CD4-positive, alpha-beta T cell treated with Interleukin-15 for 1 hour (primary cell): ENCODE measurements at places on chromosomes 13 and 19.

- DNase-seq, result no peak
These were observed 165.0 kb downstream of the DNAJC3 start for GRCh38 chr13:95841894-95842293.

DNA sequence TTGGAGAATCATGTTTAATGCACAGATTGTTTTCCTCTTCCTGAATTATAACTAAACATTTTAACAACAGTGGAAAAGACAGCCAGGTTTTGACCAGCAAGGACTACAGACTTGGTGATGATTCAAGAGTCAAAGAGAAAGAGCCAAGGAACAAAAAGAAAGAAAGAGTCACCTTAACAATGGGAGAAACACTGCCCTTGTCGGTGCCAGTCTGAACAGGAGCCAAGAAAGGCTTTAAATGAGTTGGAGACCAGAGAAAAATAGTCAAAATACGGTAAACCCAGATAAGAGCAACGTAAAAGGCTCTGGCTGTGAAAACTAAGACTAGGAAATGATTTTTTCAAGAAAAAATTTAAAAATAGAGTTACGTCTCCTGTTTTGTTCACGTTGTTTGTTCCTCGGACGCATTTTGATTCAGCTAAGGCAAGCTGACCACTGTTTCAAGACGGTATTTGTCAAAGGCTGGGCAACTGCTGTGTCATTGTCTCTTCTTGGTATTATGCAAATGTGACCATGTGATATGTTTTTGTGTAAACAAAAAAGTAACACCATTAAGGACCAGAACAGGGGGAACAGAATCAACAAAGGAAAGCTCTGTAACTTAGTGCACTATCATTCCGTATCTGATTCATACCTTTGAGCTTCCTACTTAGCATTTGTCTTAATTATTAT is 634.5 kb downstream of the LIG4 start:
- DNase-seq, result no peak

DNA sequence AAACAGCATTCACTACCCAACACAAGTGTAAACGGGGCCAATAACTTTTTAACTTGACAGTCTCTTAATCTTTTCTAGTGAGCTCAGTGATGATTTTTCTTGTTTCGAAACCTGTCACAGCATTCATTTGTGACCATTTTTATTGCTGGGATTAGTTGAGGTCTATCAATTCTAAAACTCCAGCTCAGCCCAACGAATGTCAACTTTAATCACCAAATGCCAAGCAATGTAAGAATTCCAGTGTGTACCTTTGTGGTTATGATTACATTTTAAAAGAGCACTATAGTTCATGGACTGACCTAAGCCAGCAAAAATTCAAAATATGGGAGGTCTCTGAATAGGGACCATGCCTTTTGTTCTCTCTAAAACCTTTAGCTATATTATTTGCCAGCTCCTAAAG is 694.3 kb upstream of the SGCG start:
- DNase-seq, result no peak

- no peak for DNase-seq
These were observed 95.1 kb downstream of the ATP11A start for GRCh38 chr13:112784811-112785482.

DNA sequence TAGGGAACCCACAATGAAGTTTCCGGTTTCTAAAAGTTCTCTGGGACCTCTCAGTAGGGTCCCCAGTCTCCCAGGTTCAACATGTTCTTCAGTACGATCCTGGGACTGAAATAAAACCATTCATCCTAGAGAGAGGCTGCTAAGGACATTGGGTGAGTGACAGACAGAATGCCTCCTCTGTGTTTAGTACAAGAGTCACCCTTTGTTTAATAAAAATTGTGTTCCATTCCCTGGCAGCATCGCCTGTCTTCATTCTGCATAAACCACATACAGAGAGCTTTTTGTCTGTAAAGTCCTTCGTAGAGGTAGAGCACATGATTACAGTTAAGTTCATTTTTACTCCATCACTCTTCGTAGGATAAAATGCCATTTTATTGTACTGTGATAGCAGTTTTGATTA is 95.3 kb upstream of the GPR12 start:
- DNase-seq, result no peak

GRCh38 chr19:17909003-17909732 is 23.6 kb upstream of the CCDC124 start:
- DNase-seq, result no peak

DNA sequence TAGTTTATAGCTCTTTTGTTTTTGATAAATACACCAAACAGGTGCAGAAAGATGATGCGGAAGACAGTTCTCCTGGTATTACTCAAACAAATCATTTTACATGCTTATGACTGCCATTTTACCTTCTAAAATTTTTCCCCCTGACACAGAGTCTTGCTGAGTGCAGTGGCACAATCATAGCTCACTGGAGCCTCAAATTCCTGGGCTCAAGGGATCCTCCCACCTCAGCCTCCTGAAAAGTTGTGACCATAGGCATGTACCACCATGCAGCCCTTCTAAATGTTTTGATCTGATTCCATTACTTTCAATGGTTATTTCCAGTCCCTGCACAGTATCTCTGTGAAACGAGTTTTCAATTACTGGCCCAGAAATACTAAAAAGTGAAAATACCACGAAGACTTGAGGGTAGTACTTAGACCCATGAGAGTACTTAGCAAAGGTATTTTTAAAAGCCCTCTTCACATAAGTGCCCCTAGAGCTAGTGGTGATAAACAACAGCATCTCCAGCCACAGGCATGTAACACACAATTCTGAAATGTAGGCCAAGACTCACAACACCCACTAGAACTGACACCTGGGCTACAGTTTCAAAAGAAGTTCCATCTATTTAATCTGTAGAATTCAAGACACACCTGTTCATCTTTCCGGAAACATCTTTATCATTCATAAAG is 11.3 kb downstream of the HSPH1 start:
- no peak for DNase-seq

DNA sequence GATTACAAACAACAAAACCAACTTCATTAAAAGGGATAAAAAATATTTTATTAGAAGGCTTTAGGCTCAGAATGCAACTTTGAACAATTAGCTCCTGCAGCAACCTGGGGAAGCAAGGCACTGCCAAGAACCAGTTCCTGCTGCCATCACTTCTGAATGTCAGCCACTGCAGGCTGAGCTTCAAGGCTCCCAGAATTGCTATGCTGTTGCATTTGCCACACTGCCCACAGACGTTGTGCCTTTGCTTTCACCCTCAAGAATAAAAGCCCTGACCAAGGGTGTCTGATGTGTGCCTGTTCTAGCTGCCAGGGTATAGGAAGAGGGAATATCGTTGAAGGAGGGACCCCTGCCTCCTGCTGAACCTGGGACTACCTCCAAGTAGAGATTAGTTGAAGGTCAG is 238.4 kb downstream of the ITGBL1 start:
- DNase-seq, result no peak

DNA sequence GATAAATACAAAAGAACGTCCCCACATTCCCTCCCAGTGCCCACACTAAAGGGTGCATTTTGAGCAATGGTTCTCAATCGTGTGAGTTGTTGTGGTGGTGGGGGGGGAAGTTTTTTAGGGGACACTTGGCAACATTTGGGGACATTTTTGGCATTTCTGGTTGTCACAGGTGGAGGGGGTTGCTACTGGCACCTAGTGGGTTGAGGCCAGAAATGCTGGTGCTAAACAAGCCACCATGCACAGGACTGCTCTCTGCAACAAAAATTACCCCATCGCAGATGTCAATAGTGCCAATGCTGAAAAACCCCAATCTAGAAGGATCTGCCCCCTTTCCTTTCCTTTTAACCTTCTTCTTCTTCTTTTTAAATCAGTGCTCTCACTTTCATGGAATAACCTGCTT is 453.3 kb downstream of the TSHZ3 start:
- DNase-seq, result no peak

DNA sequence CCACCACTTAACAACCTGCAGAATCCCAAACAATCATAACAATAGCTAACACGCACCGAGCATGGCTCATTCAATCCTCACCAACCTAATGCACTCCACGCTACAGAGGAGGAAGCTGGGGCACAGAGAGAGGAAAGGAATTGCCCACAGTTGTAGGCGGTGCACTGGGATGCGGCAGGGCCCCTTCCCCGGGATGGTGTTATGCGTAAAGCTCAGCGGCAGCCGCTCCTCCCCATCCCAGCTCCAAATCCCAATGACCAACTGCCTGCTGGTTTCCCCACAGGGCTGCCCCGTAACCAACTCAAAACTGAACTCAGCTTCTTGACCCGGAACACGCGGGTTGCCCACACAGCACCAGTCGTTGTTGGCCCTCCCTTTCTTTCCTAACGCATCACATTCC is 42.2 kb downstream of the SERP2 start:
- DNase-seq, result no peak

GRCh38 chr13:52615812-52616211 is 26.4 kb upstream of the HNRNPA1L2 start:
- no peak for DNase-seq

DNA sequence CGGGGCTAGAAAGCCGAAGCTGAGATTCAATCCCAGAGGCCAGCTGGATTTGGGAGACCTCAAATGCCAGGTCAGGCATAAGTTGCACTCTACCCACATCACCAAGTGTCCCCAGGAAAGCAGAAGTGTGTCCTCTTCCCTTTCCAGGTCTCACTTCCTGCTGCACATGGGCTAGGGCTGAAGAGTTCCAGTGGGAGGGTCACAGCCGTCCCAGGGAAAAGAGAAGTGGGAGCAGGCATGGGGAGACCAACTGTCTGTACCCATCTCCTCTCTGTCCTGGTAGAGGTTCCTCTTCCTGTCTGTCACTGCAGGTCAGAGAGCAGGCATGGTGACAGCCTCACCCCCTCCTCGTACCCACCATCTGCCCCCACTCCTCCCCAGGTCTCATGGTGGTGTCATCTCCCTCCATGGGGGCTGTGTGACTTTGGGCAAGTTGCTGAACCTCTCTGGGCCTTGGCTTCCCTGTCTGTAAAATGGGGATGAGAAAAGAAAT is 14.8 kb downstream of the AXL start:
- peak; percentile 59 for DNase-seq

DNA sequence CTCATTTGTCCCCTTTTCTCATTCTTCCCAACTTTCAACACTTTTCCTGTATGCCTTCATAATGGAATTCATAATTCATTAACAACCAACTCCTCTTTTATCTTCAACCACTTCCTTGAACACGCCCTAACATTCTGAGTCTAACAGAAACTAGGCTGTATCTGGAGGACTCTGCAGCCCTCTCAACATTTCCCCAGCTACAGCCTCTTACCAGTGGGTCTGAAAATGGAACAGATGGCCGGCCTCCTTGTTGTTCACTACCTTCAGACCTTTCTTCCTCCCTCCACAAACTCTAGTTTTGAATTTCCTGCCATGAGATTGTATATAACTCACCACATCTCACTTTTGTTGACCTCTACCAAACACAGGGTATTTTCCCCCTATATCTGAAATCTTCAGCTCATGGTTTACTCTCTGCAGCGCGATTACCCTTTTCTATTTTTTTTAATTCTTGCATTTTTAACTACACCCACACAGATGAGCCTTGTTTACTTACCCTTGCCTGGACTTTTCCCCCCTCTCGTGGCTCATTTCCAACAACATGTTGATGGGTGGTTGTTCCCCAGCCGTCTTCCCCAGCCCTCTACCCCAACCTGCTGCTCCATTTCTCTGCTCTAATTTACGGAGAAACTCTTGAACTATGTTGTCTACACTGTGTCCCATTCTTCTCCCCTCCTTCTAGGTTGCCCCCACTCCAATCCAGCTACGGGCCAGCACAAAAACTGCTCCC is 846 bp downstream of the ZNF790 start:
- no peak for DNase-seq

DNA sequence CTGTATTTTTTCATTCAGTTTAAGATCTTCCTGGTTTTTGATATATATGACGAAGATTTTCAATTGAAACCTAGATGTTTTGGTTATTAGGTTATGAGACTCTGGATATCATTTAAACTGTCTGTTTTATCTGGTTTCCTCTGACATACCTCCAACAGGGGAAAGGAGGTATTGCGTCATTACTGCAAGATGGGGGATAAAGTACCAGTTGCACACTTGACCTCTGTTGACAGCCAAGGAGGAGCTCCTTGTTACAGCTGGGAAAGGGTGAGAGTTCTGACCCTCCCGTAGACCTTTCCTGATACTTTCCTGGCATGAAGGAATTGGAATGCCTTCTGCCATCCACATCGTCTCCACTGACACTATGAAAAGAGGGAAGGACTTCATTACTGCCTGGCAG is 82.0 kb upstream of the SHISA2 start:
- DNase-seq, result no peak

GRCh38 chr13:111398715-111399299 is 78.4 kb downstream of the TEX29 start:
- DNase-seq, result no peak

GRCh38 chr19:56383826-56384605 is 9.3 kb downstream of the ZNF582 start:
- DNase-seq, result no peak

GRCh38 chr13:109403012-109403421 is 383.4 kb downstream of the IRS2 start:
- no peak for DNase-seq

- DNase-seq, result no peak
These were observed 72.2 kb downstream of the DIAPH3 start for GRCh38 chr13:60091573-60091972.

DNA sequence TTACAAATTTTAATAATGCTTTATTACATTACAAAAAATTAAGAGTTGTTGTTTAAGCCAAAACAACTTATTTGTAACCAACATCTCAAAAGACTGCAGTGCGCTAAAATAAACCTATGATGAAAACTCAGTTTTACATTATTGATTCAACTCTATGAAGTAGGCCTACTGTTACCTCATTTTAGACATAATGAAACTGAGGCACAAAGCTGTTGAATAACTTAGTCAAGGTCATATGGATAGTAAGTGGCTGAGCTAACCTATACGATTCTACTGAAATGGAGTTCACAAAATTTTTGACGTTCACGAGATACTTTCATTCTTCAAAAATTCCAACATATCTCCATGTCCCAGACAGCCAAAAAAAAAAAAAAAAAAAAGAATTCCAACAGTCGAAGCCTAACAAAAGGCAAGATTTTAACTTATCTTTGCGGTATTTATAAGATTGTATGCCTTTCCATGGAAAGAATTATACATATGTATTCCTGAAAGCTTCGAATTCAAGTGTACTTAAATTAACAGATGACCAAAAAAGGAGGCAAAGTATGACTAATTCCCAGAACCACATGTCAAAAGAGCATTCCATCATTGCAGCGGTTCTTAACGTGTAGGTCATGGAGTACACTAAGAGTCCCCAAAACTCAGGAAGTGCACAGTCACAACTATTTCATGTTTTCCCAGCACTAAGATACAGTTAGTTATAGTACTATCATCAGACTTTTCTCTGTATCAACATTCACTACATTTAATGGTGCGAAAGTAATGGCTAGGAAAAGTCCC is 69.4 kb downstream of the PSPC1 start:
- DNase-seq, result no peak
